Left renal cortex interstitium (tissue), 4 donors: ENCODE measurements at places on chromosomes 5 and 9.
A peak's percentile ranks its signal among the peaks of the same experiment; 100 is the strongest.

DNA sequence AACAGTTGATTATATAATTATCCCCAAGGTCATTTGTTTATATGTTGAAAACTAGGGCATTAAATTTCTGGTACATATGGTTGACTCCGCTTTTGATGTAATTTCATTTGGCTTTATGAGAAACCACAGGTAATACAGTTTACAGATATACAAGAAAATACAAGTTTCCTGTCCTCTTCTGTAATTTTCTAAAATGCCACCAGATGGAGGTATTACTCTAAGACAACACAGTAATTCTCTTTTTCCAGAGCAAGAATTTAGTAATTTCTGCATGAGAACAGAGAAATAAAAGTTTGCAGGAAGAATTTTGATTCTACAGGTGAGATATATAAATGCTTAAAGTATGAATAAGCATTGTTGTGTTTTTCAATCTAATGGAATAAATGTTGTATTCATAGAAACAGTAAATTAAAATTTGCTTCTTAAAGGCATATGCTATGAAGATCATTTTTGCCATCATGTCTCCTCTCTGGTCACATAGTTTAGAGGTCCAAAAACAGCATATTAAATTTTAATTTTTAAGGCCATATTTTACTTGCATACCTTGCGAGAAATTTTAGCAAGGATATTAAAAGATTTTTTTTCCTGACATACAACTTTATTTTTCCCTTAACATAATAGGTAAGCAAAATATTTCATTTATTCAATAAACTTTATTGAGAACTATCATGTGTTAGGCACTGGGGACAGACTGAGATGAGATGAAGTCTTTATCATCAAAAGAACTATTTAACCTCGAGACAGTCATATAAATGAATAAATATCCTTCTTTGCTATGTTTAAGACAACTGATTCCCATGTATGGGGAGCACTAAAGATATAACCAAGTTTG, 22.7 kb downstream of the CHD1 start:
- no peak for DNase-seq

GRCh38 chr9:12274577-12274976, 418.6 kb upstream of the TYRP1 start:
- DNase-seq = no peak

- DNase-seq = no peak
These were observed 27.1 kb upstream of the TNIP1 start for GRCh38 chr5:151107738-151108520.

GRCh38 chr5:169615561-169615960, 21.5 kb upstream of the DOCK2 start:
- no peak for DNase-seq

DNA sequence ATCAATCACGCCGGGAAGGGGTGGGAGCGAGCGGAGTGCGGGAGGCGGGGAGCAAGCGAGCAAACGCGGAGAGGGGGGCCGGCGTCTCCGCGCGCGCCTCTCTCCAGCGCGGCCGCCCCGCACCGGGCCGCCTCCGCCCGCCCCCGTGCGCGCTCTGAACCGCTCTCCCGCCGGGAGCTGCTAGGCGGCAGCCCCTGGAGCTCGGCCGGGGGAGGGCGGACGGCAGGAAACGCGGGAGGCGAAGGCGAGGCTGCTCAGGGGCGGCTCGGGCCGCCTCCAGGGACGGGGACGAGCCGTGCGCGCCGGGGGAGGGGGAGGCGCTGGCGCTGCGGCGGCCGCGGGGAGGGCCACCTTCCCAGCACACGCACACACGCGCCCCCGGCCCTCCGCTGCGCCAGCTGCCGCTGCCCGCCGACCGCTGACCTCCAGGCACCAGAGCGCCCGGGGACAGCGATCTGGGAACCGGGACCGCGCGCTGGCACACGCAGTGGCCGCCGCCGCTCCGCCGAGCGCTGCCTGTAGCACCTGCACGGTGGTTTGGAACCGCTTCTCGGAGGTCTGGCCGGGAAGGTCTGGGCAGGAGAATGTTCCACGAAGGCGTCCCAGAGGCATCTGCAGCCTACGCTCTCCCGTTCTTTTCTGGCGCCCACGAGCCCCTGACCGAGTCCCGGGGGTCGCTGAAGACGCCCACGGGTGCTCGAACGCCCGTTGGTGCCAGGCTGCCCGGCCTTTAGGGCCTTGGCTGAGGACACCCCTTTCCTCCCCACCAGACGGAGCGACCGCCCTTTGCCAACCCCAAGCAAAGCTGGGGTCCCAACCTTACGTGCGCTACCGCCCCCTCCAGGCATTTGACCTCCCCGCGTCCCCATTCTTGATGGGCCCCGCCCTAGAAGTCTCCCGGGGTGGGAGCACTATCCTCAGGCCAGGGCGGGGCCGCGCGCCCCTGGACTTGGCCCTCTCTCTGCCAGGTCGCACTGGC, at the start of gene GABBR2:
Gene GABBR2, minus strand, starts transcription at position 3 of the 979 bp plus-strand sequence. CDS start 198 bp downstream, outside the sequence.
- DNase-seq = no peak

GRCh38 chr5:7816535-7816901, 34.4 kb downstream of the CFAP90 start:
- no peak for DNase-seq

DNA sequence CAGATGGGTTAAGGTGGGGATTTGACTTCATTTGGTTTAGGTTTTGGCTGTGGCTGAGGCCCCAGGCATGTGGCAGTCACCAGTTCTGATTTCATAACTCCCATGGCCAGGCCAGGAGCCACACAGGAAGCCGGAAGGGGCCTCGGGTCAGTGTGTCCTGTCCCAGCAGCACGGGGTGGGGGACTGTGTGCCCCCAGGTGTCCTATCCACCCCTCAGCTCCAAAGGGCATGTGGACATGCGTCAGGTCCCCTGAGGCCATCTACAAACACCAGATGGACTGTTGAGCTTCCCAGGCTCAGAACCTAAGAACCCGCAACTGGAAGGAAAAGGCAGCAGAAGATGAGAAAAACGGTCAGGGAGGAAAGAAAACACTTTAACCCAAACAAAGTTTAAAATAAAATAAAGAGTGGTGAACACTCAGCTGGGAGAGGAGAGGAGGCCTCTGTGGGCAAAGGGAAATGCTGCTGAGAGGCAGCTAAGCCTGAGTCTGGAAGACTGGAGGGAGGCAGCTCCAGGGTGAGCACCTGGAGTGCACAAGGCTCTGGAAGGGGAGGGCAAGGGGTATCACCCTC, 260.8 kb downstream of the AUH start:
- no peak for DNase-seq

DNA sequence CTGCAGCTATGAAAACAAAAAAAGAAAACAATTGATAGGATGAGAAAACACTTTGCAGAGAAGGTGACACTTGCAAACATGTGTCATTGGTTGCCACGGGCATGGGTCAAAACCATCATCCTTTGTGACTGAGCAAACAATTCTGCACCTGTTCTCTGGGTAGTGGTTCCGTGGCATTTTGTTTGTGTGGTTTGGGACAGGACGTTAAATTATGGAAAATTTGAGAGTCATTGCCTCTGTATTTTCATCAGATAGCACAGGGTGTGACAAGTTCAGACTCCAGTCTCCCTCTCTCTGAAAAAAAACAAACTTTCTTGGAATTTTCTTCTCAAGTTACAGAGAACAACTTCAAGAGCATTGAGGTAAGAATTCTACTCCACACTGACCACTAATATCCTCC, 113.4 kb upstream of the HMHB1 start:
- no peak for DNase-seq

- DNase-seq = peak; percentile 90
These were observed 124.4 kb downstream of the C9orf50 start for GRCh38 chr9:129496473-129497004.

DNA sequence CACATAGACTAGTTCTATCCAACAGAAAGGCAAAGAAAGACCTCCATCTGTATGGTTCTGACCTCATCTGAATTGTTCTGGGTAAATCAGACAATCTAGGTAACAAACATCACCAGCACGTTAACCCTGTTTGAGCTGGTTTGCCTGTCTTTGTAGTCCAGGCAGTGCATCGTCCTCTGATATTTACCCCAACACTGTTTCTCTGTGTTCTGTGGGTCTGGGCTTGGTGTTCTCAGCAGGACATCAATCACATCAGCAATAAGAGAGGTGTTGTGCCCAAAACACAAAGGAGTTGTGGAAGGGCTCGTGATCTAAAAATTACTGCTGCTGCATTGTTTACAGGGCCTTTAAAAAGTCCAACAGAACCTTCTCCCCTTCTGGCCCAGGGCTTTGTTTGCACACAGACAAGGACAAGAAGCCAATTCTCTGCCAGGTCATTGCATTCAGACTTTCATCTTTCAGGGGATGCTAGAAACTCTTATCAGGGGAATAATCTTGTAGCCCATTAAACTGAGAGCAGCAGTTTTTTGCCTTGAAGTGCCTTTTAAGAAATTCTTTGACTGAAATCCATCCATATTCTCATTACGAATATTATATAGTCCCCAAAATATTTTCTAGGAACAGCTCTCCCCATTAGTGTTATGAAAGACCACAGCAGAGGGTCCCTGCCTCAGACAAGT, 30.5 kb upstream of the MAP1B start:
- DNase-seq = no peak

GRCh38 chr5:72067682-72068470, 39.4 kb upstream of the MAP1B start:
- no peak for DNase-seq

- DNase-seq = no peak
These were observed 409.5 kb downstream of the MAT2B start for GRCh38 chr5:163914910-163915309.

GRCh38 chr5:163867324-163867723, 361.9 kb downstream of the MAT2B start:
- no peak for DNase-seq

- DNase-seq = no peak
These were observed 27.6 kb upstream of the NREP start for GRCh38 chr5:111784491-111785181.
